HL-60 (cell line): ENCODE measurements at places on chromosomes 6 and 20.

GRCh38 chr6:153145591-153145990 is 14.5 kb upstream of the RGS17 start:
- no peak for DNase-seq

DNA sequence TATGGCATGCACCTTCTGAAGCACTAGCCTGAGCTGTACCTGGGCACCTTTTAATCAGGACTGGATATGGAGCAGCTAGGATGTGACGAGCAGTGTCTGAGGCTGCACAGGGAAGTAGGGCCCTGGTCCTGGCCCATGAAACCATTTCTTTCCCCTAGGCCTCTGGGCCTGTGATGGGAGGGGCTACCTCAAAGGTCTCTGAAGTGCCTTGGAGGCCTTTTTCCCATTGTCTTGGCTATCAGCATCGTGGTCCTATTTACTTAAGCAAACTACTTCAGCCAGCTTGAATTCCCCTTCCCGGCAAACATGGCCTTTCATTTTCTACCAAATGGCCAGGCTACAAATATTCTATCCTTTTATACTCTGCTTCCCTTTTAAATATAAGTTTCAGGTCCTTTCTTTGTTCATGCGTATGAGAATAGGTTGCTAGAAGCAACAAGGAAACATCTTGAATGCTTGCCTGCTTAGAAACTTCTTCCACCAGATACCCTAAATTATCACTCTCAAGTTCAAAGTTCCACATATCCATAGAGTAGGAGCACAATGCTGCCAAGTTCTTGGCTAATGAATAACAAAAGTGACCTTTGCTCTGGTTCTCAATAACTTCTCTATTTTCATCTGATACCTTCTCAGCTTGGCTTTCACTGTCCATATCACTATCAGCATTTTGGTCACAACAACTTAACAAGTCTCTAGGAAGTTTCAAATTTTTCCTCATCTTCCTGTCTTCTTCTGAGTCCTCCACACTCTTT is 673.1 kb downstream of the HTR1B start:
- DNase-seq = no peak

DNA sequence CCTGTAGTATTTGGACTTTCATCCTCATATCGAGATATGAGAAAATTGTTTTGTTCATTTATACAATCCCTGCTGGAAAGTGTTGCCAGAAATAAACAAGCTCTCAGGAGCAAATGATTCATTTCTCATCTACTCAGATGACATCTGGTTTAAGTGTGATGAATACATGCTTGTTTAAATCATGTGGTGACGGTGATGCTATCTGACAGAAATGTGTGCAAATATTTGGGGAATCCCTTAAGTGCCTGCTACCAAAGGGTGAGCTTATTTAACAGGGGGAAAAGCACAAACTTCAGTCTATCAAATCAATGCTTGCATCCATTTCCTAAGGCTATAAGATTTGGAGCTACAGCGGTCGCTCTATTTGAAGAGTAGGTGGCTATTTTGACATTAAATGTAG is 368.3 kb upstream of the SASH1 start:
- no peak for DNase-seq

GRCh38 chr20:63703471-63703975 is 4.3 kb downstream of the ARFRP1 start:
- no peak for DNase-seq

- no peak for DNase-seq
These were observed 47.7 kb downstream of the BANF2 start for GRCh38 chr20:17747431-17747846.

DNA sequence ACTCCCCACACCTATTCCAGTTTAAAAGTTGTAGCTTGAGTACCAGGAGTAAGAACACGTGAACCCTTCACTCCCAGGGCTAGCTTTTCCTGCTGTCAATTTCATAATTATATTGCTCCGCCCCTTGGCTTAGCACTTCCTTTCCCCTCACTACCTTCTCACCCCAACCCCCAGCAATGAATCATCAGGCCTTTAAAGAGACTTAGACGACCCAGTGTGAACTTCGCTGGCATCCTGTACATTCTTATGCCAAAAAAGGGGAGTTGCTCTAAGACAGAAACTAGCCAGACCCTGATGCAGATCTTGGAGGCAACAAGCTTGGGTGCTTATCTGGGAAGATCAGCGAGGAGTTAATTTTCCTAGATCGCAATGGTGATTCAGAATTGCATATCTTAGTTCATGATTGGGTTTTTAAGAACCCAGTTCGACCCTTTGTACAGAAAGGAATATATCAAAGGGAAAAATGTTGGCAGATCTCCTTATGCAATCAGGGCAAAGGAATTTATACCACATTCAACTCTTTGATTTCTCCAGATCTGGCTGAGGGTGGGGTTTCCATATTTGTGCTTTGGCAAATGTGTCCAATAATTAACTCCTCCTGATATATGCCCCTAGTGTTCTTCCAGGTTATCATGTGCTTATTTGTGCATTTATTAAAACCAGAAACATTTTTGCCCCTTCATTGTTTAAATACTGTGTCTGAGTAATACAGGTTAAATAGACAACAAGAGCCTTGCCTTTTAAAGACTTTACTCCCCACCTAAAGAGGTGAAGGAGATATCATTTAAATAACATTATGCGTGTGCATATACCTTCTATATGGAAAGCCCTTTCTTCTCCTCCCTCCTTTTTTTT is 8.1 kb upstream of the ATXN1 start:
- peak; percentile 88 for DNase-seq

DNA sequence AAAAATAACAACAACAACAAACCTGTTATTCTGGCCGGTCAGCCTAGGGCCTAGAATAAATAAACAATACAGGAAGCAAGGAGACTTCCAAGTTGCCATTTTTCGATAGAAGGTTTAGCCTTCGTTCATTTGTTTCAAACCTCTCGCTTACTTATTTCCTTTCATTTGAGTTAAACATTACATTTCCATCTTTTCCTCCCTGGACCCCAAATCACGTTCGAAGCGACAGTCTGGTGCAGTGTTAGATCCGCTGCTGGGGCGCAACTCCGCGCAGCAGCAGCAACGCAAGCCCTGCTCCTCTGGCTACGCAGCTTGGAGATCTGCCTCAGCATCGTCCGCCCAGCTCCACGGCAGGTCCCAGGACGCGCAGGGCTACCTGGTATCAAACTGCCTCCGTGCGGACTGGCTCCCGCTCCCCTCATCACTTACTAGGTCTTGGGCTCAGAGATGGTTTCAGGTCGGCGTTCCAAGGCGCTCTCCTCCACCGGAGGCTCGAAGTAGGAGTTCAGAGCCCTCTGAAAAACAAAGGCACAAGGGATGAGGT is 530 bp downstream of the TDP2 start:
- DNase-seq = peak; percentile 47

DNA sequence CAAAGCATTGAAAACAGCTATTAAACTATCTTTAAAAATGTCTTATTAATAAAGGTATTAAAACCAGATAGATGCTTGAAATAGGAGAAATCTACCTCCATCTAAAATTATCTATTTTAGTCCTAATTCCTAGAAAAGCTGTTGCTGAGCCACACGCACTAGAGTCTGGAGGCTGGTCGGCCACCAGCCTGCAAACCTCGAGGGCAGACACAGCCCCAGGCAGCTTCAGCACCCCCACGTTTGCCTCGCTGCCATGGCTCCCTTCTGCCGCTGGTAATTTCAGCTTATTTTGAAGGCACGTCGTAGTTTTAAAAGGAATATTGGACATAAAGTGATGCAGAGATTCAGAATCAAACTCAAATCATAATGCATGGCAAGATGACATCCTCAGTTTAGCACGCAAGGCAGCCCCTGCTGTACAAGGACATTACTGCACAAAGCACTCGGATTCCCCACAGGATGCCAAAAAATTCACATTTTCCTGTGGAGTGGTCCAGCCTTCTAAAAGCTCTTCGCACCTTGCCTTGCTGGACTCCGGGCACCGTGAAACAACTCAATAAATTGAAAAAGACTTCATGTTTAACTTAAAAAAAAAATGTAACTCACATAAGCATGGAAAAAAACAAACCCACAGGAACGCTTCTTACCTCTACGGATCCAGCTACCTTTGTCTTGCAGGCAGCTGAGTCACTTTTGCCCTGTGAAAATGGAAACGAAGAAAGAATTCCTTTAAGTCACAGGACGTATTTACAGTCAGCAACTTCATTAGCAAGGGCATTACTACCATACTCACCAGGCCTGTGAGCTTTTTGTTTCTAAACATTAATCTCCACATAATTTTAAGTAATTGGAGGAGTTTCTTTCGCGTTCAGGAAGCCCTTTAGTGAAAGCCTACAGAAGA is 143.4 kb upstream of the RPS6KA2 start:
- DNase-seq = no peak

GRCh38 chr6:117624869-117625481 is 22.7 kb upstream of the GOPC start:
- DNase-seq = no peak

DNA sequence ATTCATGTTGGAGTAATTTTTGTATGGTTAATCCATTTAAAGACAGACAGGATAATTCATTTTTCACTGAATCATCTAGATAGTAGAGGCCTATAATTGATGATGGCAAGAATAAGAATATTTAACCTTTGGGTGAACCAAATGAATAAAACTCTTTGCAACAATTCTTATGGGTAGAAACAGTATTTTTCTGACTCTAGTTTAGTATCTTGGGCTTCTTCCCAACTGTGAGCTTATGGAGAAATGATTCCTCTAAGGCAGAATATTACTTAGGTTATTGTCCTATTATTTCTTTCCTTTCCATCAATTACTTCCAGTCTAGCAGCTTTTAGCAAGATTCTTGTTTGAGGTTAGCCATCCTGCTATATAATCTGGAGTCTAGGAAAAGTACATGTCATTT is 734.9 kb upstream of the FLRT3 start:
- no peak for DNase-seq

DNA sequence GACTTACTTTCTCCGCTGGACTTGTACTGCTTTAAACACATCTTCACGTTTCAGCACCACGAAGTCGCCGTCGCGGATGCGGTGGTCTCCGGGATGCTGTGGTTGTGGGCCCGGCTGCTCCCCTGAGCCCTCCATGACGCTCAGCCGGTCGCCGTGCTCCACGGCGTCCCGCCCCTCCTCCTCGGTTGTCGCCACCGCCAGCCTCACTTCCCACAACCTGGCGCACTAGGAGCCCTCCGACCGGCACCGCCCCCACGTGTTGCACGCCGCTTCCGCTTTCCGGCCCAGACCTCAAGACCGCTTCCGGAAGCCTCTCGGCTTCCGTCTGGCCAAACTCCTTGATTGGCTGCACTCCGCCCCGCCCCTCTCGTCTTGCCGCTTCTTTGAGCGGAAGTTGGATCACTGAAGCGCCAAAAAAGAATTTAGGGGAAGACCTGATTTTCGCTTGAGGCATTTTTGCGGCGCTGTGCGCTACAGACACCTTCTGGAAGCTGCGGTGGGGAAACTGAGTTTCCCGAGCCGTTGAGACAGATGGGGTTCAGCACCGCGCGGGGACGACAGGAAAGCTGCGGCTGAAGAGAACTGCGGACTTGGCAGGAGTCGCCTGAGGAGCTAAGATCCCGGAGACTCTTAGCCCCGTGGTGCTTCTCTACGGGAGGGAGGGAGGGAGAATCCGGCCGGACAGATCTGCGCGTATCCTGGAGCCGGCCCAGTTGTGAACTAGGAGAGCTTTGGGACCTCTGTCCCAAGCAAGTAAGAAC is at the start of the genes MCM8 and TRMT6:
TSS of gene MCM8 (plus strand) at position 382 of the 761 bp plus-strand sequence. CDS start 1,364 bp downstream, outside the sequence.
TSS of gene TRMT6 (minus strand) at position 263 of the 761 bp plus-strand sequence. CDS start at position 135, 128 bp downstream.
- DNase-seq = peak; percentile 98

- DNase-seq = no peak
These were observed 43.0 kb downstream of the GOPC start for GRCh38 chr6:117559299-117559698.

DNA sequence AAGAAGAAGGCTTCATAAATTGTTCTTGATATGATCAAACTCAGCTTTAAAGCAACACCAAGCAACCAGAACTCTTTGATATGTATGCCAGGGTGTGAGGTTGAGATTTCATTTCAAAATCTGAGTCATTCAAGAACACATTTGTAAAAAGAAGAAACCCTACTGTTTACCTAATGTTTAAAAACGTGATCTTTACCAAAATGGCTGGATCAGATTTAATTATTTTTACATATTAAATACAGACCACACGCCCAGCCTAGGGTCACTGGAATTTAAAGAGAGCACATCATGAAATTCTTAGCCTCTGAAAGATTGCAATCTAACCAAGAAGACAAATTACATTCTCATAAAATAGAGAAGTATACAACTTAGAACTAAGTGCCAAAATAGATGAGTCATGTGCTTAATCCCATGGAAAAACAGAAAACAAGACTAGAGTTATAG is 206.8 kb upstream of the SMLR1 start:
- no peak for DNase-seq

- no peak for DNase-seq
These were observed 49.4 kb downstream of the FUT9 start for GRCh38 chr6:96065213-96065612.

DNA sequence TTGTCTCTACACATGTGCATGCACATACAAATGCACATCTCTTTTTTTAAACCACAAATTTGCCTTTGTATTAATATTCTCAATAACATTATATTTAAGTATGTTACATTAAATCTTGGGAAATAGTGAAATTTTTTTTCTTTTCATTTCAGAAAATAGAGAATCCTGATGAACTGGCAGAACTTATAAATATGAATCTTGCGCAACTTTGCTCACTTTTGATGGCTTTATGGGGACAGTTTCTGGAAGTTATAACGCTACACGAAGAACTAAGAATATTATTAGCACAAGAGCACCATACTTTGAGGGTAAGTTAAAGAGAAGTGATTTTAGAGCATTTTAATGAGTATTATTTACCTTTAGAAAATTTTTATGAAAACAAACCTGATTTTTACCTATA is 64.2 kb upstream of the SDHAF4 start:
- DNase-seq = no peak

- no peak for DNase-seq
These were observed 20.5 kb downstream of the BCAS4 start for GRCh38 chr20:50815162-50815989.

- peak; percentile 58 for DNase-seq
These were observed at the start of gene SIRPA for GRCh38 chr20:1894951-1895673. Gene SIRPA (plus strand): TSS chr20:1895407. CDS start chr20:1895448, 41 bp downstream.

DNA sequence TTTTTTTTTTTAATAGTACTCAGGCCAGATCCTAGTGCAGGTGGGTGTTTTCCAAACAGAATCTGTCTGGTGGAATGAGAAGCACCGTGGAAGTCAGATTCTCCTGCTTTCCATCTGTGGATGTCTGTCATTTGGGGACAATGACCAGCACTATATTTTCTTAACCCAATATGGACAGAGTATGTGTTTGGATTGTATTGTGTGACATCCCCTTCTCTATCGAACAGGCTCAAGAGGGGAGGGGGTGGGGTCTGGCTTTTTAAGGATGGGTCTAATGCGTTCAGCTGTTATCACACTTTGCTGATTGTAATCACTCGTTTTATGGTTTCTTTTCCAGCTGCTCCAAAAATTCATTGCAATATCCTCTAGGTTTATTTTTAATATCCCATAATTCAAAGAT is 197.5 kb upstream of the CEP162 start:
- no peak for DNase-seq

GRCh38 chr6:14380901-14381828 is 263.6 kb downstream of the CD83 start:
- DNase-seq = no peak

GRCh38 chr6:129217701-129218100 is 334.8 kb downstream of the LAMA2 start:
- DNase-seq = no peak

- DNase-seq = peak; percentile 47
These were observed 6.5 kb upstream of the SLC24A3 start for GRCh38 chr20:19205981-19206396.

- DNase-seq = no peak
These were observed 37.3 kb downstream of the TAF4 start for GRCh38 chr20:62028384-62028783.

- no peak for DNase-seq
These were observed 160.4 kb downstream of the CD83 start for GRCh38 chr6:14278006-14278405.
